Esophagus squamous epithelium (tissue), 5 donors: ENCODE measurements at places on chromosomes 12 and 14.

DNA sequence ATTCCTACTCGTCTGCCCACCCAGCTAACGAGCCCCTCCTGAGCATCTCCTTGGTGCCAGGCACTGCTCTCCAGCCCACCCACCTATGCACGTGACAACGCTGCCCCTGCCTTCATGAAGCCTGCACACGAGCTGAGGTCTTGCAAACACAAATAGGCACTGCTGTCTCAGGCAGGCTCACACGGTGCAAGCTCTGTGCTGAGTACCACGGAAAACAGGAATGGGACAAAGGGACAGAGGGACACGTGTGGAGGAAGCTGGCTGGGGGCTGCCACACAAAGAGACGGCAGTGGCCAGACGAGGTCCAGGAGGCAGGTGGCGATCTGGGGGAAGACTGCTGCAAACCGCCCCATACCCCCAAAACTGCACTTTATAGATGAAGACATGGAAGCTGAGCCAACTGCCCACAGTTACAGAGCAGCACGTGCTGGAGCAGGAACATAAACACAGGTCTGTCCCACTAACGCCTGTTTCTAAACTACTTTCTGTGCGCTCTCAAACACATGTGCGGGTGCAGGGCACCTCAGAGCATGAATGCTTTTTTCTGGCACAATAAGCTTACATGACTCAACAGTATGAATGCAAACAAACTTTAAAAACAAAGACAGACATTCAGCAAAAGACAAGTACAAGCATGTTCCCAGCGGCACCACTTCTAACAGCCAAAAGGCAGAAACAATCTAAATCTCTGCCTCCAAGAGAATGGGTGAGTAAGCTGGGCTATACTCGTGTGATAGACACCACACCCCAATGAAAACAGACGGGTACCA is 64.5 kb downstream of the AMN start:
- no peak for DNase-seq

GRCh38 chr12:57175428-57176138 is 28.2 kb upstream of the LRP1-AS start:
- no peak for DNase-seq

GRCh38 chr12:8831116-8831515 is 8.7 kb downstream of the A2ML1 start:
- DNase-seq, result no peak

GRCh38 chr14:73740618-73741326 is 26.6 kb upstream of the PNMA1 start:
- DNase-seq, result no peak

- DNase-seq, result no peak
Observed at GRCh38 chr14:99125616-99126431, 146.2 kb downstream of the BCL11B start.

DNA sequence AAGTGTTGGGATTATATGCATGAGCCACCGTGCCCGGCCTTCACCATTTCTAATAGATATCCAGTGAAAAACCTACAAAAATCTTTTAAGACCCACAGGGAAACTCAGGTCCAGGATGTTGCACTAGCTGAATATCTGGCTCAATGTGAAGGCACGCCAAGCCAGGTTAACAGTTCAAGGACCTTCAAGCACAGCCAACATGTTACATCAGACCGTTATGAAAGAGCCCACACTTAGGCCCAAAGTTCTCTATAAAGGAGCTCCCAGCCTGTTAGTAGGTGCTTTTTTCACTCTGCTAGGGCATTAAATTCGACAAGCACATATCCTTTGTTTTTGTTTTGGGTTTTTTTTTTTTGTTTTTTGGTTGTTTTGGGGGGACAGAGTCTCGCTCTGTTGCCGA is 69.0 kb downstream of the OTX2 start:
- no peak for DNase-seq
